Eye (tissue), 1 donor: ENCODE measurements at places on chromosomes 11 and 22.

- peak; percentile 69 for DNase-seq
Observed at GRCh38 chr11:22508665-22509064, 117.0 kb downstream of the FANCF start.

DNA sequence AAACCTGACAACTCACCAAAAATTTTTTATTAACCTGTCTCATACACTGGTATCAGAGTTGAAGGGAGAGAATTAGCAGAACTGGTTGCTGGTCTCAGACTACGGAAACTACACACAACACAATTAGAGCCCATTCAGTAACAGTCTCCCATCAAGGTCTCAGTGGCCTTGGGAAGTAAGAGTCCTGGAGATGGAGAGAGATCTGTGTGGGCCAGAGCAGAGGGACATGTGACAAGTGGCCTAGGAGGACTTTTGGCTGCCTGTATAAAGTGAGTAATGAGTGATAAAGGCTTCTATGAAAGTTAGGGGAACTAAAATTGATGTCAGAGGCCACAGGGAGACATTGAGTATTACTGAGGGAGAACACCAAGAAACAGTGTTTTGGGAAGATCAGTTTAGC, 58.9 kb downstream of the PARVA start:
- no peak for DNase-seq

DNA sequence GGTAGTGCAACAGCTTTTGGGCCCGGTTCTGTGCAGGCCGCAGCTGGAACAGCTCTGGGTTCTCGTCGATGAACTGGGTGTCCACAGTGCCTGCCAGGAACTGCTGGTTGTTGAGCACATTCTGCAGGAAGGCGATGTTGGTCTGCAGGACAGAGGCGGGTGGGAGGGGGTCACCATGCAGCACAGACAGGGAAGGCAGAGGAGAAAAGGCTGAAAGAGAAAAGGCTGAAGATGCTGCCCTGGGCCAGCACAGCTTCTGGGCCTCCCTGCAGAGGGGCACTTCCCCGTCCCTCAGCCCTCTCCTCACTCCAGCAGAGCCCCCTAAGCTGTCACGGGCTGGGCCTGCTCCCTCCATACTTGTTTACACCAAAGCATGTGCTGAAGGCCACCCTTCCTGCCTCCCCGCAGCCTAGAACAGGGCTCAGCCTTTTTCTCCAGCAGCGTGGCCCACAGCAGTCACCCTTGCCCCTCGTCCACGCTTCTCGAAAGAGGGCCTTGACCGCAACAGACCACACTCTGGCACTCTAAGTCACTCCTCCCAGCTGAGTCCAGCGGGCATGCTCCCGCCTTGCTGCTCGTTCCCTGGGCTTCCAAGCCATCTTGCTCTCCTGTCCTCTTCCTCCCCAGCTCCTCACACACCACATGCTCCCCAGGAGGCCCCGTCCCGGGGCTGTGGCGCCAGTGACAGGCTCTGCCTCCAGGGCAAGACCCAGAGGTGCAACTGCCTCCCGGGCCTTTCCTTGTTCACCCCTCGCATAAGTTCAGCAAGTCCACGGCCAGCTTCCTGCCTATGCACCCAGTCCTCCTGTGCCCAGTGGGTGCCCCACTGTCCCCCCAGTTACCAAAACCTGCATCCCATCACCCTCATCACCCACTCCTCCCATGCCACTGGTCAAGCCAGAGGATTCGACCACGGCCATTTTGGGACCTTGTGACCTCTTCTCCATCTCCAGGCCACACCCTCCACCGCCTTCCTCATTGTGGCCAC, 3.3 kb upstream of the LRFN4 start:
- DNase-seq, result no peak

- DNase-seq, result peak; percentile 89
Observed at GRCh38 chr11:129117595-129118350, 74.4 kb downstream of the ARHGAP32 start.

- no peak for DNase-seq
Observed at GRCh38 chr22:32684148-32684821, 117.2 kb upstream of the TIMP3 start.

DNA sequence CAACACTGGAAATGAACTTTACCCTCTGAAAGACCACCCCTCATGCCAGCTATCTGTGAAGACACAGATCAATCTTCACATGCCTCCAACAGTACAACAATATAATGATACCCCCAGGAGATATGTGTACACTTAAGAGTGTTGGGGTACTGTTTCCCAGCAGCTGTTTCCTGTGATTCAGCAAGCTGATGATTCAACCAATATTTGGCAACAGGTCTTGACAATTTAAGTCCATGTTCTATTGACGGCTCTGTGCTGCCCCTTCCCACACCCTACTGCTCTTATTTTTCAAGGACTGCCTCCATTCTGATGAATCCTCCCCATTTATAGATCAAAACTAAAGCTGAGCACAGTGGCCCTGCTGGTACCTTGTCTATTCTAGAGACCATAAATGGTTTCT, 6.6 kb downstream of the SNX19 start:
- DNase-seq, result no peak

DNA sequence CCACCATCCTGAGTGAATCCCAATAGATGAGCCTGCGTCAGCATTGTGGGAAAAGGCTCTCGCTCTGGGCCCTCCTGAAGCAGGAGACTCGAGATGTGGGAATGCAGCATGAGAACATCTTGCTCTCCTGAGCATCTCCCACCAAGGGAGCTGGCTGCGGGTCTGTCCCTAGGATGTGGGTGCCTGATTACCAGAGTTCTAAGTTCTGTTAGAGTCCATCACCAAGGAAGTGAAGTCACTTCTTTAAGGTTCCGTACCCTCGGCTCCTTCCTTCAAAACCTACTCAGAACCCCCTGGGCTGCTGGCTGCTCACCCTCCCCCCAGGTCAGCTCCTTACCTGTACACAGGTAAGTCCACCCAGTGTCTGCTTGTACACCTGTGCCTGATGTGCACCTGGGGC, 100.5 kb upstream of the IGLL5 start:
- DNase-seq, result no peak

DNA sequence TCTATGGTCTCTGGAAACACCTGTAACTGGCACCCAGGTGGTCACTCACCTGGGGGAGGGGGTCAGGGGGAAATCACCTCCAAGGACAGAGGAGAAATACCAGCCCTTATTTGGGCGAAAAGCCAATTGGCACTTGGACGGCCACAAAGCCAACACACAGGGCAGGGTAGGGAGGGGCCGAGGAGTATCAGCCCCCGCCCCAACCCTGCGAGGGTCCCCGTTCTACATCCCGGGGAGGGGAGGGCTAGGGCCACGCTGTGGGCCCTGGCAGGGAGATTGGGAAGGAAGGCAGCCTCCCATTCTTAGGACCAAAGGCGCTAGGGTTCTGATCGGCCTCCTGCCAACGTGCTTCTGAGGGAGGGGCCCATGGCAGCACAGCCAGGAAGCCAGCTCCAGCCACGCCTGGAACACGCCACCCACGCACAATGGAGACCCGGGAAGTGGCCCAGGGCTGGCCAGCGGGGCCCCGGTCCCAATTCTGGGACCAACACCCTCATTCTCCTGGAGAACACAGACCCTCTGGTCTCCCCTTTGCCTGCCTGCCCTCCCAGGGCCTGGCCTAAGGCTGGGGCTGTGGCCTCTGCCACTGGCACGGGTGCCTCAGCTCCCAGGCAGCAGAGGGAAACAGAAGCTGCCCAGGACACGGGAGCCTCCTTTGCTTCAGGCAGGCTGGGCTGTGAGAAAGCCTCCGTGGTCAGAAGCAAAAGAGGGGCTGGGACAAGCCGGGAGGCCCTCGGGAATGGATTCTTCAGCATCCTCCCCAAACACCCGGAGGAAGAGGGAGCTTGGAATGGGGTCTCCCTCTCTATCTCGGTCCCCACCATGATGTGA, 7.4 kb downstream of the CBX6 start:
- DNase-seq, result no peak

DNA sequence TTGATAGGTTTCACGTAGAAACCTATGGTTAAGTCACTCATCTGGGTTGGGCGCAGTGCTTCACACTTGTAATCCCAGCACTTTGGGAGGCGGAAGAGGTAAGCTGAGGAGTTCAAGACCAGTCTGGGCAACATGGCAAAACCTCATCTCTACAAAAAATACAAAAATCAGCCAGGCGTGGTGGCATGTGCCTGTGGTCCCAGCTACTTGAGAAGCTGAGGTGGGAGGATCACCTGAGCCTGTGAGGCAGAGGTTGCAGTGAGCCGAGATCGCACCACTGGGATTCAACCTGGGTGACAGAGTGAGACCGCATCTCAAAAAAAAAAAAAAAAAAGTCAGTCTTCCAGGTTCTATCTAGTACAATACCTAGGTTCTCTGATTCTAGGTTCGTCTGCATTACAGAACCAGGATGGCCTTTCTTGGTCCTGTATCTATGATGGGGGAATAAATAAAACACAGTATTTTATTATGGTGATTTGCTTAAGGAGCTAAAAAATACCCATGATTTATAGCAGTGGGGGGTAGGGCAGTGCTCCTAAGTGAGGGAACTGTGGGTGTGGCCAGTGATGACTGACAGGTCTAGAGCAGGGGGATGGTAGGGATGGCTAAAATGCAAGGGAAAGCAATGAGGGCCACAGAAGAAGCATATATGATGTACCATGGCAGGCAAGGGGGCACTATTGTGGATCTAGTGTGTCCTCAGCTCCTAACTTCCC, 65.5 kb upstream of the NUP160 start:
- DNase-seq, result no peak

DNA sequence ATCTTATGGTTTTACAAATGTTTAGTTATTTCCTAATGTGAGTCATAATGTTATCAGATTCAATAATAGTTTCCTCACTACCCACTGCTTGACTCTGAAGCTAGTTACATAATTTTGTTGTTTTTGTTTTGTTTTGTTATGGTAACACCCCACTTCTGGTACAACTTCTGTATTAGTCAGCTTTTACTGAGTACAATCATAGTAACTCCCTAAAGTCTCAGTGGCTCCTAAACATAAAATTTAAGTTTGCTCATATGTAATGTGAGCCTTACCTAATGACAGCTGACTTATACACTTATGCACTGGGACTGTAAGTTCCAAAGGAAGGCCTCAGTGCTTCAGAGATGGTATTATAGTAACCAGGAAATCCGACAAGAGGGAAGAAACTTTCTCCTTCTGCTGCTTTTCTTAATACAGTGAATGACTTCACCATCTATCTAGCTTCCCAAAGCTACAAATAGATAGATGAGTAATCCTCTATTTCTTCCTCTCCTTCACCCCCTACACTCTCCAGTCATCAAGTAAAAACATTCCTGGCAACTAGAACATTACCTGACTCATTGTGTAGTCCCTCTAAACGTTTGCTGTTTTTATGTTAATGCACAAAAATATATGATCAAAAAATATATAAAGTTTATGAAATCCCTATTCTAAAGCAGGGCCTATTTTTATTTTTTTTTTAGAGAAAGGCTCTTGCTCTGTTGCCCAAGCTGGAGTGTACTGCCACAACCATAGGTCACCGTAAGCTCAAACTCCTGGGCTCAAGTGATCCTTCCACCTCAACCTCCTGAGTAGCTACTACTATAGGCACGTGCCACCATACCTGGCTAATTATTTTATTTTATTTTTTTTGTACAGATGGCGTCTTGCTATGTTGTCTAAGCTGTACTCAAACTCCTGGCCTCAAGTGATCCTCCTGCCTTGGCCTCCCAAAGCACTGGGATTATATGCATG, 563.0 kb downstream of the SOX6 start:
- no peak for DNase-seq

DNA sequence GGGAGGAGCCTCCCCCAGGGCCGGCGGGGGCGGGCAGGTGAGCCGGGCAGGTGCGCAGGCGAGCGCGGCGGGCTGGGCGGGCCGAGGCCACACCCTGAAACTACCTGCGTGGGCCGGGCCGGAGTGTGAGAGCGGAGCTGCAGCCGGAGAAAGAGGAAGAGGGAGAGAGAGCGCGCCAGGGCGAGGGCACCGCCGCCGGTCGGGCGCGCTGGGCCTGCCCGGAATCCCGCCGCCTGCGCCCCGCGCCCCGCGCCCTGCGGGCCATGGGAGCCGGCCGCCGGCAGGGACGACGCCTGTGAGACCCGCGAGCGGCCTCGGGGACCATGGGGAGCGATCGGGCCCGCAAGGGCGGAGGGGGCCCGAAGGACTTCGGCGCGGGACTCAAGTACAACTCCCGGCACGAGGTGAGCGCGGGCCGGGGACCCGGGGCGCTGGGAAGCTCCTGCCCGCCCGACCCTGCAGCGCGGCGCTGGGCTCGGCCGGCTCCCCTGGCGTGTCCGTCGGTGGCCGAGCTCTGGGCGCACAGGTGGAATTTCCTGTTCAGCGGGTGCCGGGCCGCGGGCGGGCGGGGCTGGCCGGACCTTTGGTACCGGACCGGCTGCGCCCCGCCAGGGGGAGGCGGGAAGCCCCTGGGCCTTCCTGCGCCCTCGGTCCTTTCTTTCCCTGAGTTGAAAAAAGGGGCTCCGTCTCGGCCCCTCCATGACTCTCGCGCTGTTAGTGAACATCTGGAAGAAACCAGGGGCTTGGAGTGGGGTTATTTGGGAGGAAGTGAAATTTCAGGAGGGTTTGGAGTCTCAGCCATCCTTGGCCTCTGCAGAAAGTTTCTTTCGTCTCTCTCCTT, at the start of gene ST14:
Gene ST14, plus strand, starts transcription at position 126 of the 841 bp plus-strand sequence. Its CDS starts 198 bp downstream, at position 324.
- peak; percentile 35 for DNase-seq

- DNase-seq, result peak; percentile 18
Observed at GRCh38 chr11:115525531-115526006, 21.4 kb upstream of the CADM1 start.

GRCh38 chr11:7969756-7970646, 4.8 kb upstream of the NLRP10 start:
- DNase-seq, result peak; percentile 9

DNA sequence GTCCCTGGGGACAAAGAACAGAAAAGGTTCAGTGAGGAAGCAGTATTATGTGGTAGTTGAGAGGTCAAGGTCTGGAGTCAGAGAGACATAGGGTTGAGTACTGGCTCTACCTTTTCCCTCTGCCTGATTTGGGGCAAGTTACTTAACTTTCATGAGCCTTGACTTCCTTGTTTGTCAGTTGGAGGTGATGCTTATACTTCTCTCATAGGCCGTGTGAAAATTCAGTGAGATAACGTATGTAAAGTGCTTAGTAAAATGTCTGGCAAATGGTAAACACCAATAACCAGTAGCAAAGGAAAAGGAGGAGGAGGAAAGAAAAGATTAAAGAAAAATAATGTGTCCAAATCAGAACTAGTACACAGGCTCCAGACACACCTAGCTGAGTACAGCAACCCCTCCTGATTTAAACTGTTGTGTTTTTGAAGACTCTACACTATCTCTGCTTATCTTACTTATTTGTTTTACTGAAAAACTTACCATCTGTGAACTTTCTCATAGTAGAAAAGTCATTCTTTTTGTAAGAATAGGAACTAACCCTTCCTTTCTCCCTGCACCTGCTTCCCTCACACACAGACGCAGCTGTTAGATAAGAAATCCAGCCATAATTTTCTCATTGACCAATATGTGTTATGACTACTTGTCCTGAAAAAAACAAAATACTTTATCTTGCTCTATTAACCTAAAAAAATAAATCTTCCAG, 126.9 kb downstream of the CD44 start:
- no peak for DNase-seq
